Esophagus muscularis mucosa (tissue), 4 donors: ENCODE measurements at places on chromosomes 12 and 14. TPM values are rescaled to one million over a fixed set of nuclear protein-coding genes. Genes with fewer than 3 reads are reported as not detected.

The FOXN3 gene
- total RNA-seq = 160 TPM

- no peak overlapping the region for H3K27ac ChIP-seq
- no peaks in the 10 kb centered on the region for H3K4me1 ChIP-seq
- H3K27me3 ChIP-seq = no peaks in the 10 kb centered on the region
- H3K36me3 ChIP-seq = no peaks in the 10 kb centered on the region
- DNase-seq = no peak
Observed at GRCh38 chr12:25591144-25591543, 38.1 kb upstream of the LMNTD1 start.

The NPFF gene
- total RNA-seq = not detected

- no peaks in the 10 kb centered on the region for H3K36me3 ChIP-seq
- DNase-seq = no peak
- H3K4me1 ChIP-seq = peaks cover 12% of the 10 kb centered on the region
- H3K27ac ChIP-seq = no peak overlapping the region
- H3K27me3 ChIP-seq = no peaks in the 10 kb centered on the region
Observed at GRCh38 chr12:46959502-46959901, 119.9 kb upstream of the PCED1B start.

DNA sequence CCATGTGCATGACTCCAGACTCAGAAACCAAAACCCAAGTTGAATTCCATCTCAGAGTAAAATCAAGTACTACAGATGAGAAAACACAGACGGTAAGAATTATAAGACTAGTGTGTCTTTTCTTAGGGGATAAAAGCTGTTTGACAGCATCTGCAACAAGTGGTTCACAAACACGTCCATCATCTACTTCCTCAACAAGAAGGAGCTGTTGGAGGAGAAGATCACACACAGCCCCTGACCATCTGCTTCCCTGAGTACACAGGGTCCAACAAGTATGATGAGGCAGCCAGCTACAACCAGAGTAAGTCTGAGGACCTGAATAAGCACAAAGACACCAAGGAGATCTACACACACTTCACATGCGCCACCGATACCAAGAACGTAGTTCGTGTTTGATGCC lies 110.7 kb upstream of the ATF7IP start:
- no peak overlapping the region for H3K4me3 ChIP-seq
- DNase-seq = no peak
- no peaks in the 10 kb centered on the region for H3K36me3 ChIP-seq
- H3K4me1 ChIP-seq = peaks cover 40% of the 10 kb centered on the region
- no peak overlapping the region for H3K27ac ChIP-seq

- DNase-seq = no peak
- H3K27ac ChIP-seq = no peak overlapping the region
Observed at GRCh38 chr14:75084513-75084912, 15.1 kb downstream of the ZC2HC1C start.

DNA sequence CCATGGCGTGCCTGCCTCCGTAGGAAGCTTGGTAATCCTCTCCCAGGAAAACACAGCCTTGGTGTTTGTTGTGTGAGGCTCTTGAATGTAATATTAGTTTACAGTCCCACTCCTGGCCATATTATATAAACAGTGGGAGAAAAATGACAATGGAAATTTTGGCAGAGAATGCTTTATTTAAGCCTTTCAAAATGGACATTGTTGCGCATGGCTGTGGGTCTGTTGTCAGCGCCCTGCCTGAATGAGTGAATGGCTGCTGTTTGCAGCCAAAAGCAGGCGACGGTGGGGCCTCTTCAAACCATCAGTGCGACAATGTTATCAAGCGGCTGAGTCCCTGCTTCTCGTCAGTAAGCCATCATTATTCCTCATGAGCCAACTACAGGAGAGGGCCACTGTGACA lies 201.8 kb upstream of the RMST start:
- no peaks in the 10 kb centered on the region for H3K36me3 ChIP-seq
- no peak overlapping the region for H3K4me3 ChIP-seq
- H3K27me3 ChIP-seq = no peaks in the 10 kb centered on the region
- H3K27ac ChIP-seq = no peak overlapping the region
- peaks cover 7% of the 10 kb centered on the region for H3K4me1 ChIP-seq

The CD27 gene
- total RNA-seq = not detected
